ENCODE measurements at places on chromosomes 16 and 17.

GRCh38 chr16:48011878-48012658 lies 143.7 kb downstream of the ABCC12 start:
- no peak for DNase-seq

DNA sequence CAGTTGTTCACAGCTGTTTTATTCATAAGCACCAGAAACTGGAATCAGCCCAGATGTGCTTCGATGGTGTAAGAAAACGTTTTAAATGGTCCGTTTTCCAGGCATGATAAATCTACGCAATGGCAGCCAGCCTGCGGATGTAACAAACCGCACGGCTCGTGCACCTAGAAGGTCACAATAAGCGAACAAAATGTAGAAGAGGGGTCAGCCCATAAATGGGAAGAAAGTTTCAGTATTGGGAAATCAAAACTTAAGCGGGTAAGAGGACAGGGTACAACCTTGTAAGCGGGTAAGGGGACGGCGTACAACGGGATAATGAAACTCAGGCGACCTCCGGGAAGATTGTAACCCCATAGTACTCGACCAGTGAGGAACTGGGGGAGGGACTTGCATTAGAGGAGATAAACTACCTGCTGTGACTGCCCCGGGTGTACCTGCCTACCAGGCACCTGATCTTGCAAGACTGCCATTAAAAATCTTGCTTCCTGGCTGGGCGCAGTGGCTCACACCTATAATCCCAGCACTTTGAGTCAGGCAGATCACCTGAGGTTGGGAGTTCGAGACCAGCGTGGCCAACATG lies 66.6 kb downstream of the ANKRD11 start:
- no peak for DNase-seq

GRCh38 chr16:58418026-58418425 lies 25.8 kb downstream of the GINS3 start:
- DNase-seq: no peak

DNA sequence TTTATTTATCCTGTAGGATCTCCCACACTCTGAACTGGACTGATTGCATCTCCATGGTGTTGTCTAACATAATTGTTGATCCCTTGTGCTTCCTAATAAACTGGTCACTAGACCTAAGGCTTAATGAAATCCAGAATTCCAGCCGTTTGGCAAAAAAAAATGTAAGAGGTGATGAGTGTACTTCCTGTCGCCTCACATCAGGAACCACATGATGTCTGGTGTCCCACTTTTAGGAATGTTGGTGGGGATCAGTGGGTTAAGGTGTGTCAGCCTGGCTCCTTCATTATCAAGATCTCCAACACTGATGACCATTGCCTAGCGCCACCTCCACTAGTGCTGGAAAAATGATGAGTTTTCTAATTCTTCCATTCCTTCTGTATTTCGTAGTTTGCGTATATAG lies 18.6 kb upstream of the LONP2 start:
- no peak for DNase-seq

GRCh38 chr16:89922477-89922883 lies 662 bp upstream of the TUBB3 start:
- DNase-seq: peak; percentile 8

DNA sequence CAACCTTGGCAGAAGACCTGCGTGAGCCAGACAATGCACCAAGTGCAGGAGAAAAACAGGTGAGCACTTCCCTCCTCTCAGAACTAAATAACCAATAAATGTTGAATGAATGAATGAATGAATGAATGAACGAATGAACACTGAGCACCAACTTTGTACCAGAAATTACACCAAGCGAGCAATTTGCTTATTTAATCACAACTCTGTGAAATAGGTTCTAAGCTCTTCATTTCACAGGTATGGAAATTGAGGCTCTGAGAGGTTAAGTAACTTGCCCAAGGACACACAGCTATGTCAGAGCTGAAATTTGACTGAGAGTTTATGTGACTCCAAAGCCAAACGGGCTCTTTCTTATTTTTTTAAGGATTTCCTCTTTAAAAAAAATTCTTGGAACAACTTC lies 38.0 kb downstream of the TMEM132E start:
- DNase-seq: no peak

DNA sequence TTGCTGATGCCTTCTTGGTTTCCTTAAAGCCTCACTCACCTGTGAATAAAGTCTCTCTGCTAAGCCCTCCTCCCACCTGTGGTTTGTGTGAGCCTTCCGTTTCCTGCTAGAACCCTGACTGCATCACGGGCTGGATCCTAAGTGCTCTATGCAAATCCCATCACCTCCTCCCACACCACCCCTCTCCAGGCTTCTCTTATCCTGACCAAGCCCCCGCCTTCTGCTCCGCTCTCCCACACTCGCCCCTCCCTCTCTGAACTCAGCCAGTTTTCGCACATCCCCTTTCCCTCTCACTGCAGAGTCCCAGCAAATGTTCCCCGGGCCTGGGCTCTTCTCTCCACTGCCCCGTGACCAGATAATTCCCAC lies 51.8 kb downstream of the PIMREG start:
- DNase-seq: peak; percentile 12

DNA sequence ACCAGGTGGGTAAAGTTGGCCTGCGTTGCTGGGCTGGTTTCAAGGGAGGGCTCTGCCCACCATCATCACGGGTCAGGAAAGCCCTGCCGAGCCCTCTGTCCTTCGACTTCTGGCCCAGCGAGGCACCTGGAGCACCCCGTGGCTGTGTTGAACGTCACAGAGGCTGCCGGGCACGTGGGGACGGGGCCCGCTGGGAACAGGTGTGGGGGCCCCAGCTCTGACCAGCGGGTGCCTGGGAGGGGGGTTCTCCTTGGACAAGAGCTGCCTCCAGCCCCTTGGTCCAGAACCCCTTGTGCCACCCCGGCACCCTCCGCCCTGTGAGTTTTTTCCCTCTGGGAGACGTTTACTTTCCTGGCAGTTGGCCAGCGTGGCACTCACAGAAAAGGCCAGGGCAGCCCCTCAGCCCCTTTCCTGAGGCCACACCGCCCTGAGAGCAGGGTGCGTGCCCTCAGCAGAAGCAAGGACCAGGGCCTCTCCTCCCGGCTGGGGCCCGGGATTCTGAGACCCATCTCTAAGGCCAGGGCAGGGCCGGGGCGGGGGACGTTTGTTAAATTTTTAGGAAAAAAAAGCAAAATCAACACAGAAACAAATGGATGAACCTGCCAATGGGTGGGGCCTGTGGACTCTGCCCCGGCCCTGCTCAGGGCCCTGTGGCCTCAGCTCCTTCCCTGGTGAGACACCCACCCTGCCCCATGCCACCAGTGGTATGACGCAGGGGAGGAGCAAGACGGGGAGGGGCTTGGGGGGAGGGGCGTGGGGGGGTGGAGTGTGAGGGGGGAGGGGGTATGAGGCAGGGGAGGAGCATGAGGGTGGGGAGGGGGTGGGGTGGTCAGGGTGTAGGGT lies 31.3 kb upstream of the GNG13 start:
- no peak for DNase-seq

GRCh38 chr17:50820651-50821050 lies 14.7 kb upstream of the WFIKKN2 start:
- no peak for DNase-seq

- no peak for DNase-seq
Measured at GRCh38 chr16:55730115-55730514, 74.3 kb downstream of the SLC6A2 start.

DNA sequence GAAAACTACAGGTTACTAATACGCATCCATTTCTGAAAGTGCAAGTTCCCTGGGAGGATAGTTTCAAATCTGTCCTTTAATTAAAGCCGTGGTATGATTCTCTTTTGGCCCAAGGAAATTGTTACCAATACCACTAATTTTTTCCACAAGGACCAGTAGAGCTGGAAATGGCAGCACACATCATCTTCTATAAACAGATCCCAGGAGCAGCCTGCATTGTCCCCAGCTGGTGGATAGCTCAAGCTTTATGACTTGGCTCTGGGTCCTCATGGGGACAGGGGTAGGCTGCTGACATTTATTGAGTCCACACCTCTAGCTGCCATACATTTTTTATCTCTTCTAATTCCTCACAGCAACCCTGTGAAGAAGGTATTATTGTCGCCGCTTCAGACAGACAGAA lies 35.8 kb upstream of the BHLHA9 start:
- no peak for DNase-seq

DNA sequence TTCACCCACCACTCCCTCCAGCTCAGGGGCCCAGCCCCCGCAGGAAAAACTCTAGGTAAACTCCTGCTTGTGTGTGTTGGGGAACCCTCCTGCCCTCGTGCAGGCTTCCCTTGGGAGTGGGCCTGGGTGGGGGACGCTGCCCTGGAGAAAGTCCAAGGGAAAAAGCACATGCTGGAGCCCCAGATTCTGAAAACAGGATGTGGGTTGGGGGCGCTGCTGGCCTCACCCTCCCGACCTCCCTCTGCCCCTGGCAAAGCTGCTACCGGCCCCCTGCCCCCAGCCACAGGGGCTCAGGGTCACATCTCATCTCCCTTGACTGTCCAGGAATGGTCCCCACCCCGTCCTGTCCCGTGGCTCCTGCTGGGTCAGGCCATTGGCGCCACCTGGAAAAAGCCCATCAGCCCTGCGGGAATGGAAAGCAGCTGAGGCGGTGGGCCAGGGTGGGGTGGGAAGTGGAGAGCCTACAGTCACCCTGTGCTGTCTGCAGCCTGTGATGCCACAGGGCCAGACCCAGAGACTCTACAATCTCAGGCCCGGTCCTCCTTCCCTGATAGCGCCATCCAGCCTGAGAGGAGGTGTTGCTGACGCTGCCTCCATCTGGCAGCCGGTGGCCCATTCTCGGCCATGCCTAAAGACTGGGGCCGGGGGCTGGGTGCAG lies 2.5 kb upstream of the GJD3 start:
- DNase-seq: no peak

GRCh38 chr16:86862595-86863280 lies 284.4 kb downstream of the FOXL1 start:
- no peak for DNase-seq

DNA sequence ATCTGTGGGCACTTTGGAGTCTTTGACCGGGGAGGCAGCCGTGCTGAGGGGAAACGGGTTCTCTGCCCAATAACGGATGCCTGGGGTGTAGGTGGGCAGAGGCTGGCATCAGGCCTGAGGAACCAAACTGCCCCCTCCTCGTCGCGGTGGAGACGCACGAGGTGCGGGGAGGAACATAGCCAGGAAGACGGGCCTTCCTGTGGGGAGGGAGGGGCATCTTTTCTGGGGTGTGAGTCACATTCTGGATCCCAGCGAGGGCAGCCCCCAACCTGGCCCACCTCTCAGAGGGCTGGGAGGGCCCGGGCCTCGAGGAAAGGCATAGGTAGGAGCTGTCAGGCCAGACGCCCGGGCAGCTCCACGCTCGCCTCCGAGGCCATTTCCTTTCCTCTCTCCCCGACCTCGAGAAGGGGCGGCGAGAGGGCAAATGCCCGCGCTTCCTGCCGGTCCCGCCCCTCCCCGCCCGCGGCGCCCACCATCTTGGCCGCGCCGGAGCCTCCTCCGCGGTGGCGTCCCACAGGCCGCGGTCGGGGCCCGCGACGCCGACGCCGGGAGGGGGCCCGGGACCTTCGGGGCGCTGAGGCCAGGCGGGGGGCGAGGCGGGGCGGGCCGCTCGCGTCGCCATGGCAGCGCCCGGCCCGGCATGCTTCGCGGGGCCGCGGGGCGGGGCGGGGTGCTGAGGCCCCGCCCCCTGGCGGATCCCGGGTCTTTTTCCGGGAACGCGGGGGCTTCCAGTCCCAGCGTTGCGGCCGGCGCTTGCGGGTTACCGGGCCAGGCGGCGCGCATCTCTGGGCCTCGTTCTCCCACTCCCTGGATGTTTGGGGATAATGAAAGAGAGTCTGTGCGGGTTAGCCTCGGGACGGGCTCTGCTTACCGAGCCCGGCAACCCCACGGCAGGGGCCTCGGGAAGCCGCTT lies 13.2 kb downstream of the RAI1 start:
- peak; percentile 67 for DNase-seq

DNA sequence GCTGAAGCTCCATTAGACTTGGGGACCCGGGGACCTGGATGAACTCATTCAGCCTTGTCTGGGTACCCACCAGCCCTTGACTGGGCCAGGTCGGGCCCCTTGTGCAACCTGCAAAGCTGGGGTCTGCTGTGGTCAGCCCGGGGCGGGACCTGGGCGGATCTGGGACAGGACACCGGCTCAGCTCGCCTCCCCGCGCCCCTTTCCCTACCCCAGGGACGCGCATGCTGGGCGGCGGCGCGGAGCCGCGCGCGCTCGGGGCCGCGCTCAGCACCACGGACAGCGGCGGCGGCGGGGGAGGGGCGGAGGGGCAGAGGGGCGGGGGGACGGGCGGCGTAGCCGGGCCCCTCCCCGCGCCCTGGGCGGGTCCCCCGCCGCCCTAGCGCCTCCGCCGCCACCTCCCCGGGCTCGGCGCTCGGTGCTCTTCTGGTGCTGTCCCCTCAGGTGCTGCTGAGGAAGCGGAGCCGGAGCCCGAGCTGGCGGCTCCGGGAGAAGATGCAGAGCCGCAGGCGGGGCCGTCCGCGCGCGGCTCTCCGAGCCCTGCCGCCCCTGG lies 7.4 kb downstream of the ACD start:
- no peak for DNase-seq

GRCh38 chr17:36212966-36213365 lies 2.1 kb downstream of the CCL4L2 start:
- DNase-seq: no peak

- no peak for DNase-seq
Measured at GRCh38 chr16:68605746-68606145, 39.4 kb upstream of the CDH3 start.

GRCh38 chr17:7629939-7630571 lies at the start of gene SHBG:
TSS of gene SHBG (plus strand) at chr17:7630135. CDS start at chr17:7630173, 38 bp downstream.
- no peak for DNase-seq

DNA sequence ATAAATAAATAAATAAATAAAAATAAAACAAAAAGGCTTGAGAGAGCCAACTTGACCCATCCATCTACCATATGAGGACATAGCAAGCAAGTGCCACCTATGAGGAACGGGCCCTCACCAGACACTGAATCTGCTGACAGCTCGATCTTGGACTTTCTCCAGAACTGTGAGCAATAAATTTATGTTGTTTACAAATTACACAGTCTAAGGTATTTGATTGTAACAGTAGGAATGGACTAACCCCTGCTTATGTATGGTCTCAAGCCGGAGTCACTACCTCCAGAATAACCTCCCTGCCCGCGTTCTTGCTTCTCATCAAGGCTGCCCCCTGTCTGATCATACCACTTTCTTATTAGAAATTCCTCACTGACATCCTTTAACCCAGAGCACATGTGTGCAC lies 9.9 kb downstream of the SLC5A11 start:
- DNase-seq: no peak

- DNase-seq: no peak
Measured at GRCh38 chr16:58056580-58056979, 31.0 kb downstream of the MMP15 start.

GRCh38 chr17:41553987-41554680 lies 17.7 kb downstream of the KRT9 start:
- no peak for DNase-seq

- no peak for DNase-seq
Measured at GRCh38 chr16:25298165-25298872, 40.7 kb upstream of the ZKSCAN2 start.

GRCh38 chr16:17970816-17971331 lies 365.7 kb downstream of the NPIPA8 start:
- DNase-seq: no peak

DNA sequence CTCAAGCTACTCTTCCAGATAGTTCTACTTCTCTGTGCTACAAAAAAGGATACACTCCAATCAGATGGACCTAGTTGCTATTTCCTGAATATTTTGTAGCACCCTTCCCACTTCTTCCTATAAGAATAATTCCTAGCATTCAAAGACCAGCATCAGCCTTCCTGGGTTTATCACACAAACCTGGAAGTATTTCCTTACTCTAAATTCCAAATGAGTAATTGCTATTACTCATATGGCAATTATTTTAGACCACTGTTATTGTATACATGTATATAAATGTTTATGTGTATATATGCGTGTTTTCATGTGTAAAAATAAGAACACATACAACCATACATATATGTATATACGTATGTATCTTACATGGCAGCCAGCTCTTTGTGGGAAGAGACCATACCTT lies 130.6 kb downstream of the MYO1D start:
- DNase-seq: no peak

GRCh38 chr17:17569691-17570090 lies 21.8 kb downstream of the PEMT start:
- no peak for DNase-seq
